ENCODE measurements at places on chromosomes 3 and 15.

DNA sequence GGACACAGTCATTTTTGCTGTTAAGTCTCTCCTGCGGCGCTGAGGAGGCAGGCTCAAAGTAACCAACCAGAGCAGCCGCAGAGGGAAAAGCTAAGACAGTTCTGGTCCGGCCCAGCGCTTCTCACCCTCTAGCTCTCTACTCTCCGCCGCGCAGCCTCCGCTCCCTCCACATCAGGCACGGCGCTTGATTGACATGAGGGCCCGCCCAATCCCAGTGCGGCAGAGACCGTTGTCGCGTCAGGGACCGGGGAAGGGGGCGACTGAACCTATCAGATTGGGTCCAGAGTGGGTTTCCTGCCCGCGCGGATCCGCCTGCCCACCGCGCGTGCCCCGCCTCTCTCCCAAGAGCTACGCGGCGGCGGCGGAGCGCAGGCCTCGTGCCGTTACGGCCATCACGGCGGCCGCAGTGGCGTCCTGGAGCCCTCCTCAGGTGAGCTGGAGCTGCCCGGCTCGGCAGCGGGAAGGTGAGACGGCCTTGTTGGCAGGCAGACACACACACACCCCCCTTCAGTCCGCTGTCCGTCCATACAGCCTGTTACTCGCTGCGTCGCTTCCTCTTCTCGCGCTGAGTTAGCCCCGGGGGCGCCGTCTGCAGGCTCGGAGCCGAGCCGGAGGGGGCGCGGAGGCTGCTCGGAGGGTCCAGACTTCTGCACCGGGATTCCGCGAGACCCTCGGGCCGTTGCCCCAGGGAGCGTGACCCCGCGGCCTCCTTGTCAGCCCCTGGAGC is at the start of gene NCK1:
Gene NCK1 (plus strand): TSS at position 319 of the 727 bp plus-strand sequence. CDS start 65,794 bp downstream, outside the sequence.
- DNase-seq, result peak; percentile 98

GRCh38 chr15:87033056-87033455 is 953.4 kb downstream of the AGBL1 start:
- DNase-seq, result no peak

GRCh38 chr3:4061195-4061594 is 242.0 kb upstream of the SETMAR start:
- DNase-seq, result no peak

- DNase-seq, result no peak
Observed at GRCh38 chr15:95864467-95864886, 466.0 kb upstream of the NR2F2 start.

GRCh38 chr3:138394686-138395085 is 39.7 kb upstream of the ESYT3 start:
- DNase-seq, result no peak

GRCh38 chr3:49805367-49805782 is 2.3 kb downstream of the INKA1 start:
- no peak for DNase-seq
